ENCODE measurements at places on chromosomes 1 and 21.

DNA sequence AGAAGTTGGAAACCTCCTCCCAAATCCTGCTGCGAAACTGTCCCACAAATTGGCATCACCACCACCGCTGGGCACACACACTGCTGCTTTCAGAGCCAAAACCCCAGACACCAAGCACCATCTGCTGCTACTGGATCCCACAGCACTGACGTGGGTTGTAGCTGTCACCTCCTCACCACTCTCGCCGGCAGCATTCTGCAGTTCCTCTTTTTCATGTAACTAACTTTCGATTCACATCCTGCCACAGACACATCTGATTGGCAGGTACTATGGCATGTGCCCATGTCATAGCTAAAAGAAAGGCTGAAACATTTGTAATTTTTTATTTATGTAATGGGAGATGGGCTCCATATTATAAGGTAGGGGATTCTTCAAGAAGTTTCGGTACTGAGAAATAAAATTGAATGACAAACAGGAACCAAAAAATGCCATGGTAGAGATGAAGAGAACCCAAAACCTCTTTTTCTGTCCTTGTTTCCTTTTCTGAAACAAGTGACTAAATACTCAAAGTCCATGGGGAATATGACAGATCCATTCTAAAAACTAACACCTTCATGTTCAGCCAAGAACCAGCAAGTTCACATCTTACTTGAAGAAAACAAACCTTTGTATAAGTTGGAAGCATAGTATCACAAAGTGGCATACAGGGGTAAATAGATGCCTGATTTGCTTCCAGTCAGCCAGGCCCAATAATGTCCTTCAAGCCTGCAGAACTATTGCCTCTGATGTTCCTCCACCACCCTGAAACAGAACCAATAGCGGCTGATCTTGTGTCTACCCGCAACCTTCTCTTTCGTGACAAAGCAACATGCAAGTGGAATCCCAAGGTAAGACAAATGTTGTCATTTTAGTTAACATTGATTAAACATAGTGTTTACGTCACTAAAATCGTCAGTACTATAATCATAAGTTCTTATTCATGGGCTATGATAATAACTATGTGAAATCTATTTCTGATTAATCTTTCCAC, 26.6 kb upstream of the RGS13 start:
- ATAC-seq, result peak; percentile 78

DNA sequence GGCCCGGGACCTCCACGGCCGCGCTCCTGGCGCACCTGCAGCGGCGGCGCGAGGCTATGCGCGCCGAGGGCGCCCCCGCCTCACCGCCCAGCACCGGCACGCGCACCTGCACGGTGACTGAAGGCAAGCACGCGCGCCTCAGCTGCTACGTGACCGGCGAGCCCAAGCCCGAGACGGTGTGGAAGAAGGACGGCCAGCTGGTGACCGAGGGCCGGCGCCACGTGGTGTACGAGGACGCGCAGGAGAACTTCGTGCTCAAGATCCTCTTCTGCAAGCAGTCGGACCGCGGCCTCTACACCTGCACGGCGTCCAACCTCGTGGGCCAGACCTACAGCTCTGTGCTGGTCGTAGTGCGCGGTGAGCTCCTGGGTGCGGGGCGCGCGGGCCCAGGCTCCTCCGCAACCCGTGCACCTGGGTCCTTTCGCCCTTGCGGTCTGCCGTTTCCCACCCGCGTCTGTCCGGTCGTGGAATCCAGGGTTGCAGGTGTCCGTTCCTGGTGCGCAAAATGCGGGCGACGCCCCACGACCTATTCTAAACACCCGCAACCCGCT, 4.6 kb downstream of the OBSCN start:
- ATAC-seq, result no peak

GRCh38 chr1:59682396-59683080, 132.2 kb upstream of the HOOK1 start:
- peak; percentile 94 for ATAC-seq

- no peak for ATAC-seq
Observed at GRCh38 chr1:211641044-211641800, 34.2 kb downstream of the NEK2 start.

DNA sequence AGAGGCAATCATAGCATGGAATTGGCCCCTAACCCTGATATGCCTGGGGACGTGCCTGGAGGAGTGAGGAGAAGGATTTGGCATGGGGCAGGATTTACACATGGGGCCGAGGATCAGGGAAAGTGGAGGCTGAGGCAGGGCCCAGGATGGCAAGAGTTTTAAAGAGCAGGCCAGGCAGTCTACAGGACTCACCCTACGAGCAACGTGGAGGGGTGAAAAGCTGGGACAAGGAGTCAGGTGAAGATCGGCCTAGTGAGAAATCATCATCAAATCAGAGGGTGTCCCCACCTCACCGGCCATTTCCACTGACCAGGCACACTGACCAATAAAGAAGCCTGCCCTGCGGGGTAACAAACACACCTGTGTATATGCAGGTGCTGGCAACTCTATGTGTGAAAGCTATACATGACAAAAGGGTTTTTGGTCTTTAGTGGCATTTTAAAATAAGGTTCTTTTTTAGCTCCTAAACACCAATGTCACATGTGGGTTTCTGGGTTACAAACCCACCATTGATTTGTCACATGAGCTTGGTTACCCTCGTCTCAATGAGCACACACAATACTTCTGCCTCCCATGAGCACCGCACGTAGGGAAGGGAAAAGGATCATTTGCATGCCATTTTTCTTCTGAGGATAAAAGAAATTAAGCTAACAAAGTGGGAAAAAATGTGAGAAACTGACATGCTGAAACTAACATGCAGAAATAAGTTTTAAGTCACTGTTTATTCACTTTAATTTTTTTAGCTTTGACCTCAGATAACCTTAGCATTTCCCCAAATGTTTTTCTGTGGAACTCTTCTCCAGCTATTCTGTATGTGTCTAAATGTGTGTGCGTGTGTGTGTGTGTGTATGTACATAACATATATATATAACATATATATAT, 168.1 kb upstream of the EDN2 start:
- ATAC-seq, result no peak

- no peak for ATAC-seq
Observed at GRCh38 chr1:241895013-241895412, 47.0 kb downstream of the EXO1 start.

DNA sequence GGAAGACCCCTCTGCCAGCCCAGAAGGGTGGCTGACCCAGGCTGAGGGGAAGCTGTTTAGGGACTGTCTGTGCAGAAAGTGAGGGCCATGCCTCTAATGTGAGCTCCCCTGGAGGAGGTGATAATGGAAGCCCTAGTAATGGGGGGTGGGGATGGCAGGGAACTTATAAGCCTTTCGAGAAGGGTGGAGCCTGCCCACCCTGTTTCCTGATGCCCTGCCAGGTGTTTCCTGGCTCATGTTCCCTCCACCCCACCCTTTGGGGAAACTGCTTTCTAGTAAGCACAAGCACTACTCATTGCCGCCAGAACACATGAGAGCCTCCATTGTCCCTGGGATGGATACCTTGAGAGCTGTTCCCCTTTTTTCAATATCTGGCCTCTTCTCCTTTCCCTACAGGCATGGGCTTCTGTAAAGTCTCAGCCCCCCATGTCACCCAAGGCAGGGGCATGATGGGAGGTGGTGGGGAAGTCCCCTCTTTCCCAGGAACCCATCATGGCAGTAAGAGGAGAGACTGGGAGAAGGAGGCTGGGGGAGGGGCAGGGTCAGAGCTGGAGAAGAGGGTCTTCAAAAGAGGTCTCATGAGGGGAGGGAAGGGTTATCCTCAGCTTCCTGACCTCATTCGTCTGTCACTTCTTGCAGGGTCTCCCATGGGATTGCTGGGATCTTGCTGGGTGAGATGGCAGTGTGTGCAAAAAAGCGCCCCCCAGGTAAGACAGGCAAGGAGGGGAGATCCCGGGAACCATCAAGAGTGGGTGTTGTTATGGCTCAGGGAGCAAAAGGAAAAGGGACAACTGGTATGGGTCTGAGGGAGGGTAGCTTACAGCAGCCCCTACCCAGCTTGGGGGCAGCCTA, 2.4 kb downstream of the ATP8B2 start:
- ATAC-seq, result no peak

GRCh38 chr1:91877574-91878208, 8.3 kb downstream of the TGFBR3 start:
- ATAC-seq, result no peak

- ATAC-seq, result no peak
Observed at GRCh38 chr1:151710187-151710840, 6.3 kb downstream of the CELF3 start.

- no peak for ATAC-seq
Observed at GRCh38 chr1:218350035-218350525, 4.9 kb downstream of the TGFB2 start.

GRCh38 chr1:163744301-163744887, 422.6 kb downstream of the NUF2 start:
- no peak for ATAC-seq

GRCh38 chr1:14323568-14324247, 274.8 kb upstream of the KAZN start:
- no peak for ATAC-seq

DNA sequence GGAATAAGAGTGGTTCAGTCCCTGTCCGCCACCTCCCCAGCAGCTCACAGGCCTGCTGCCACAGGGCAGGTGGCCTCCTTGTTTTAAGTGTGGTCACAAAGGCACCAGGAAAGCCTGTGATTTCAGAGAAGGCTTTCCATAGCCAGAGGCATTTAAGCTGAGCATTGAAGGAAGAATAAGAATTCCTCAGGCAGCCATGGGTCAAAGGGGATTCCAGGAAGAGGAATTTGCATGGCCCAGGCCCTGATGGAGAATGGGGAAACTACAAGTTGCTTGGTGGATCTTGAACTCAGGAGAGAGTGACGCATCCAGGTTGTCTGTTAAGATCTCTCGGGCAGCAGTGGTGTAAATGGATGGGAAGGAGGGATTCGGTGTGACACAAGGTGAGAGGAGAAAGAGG, 66.7 kb downstream of the KLHDC7A start:
- no peak for ATAC-seq

GRCh38 chr1:244447024-244447423, 4.7 kb downstream of the ADSS2 start:
- no peak for ATAC-seq

DNA sequence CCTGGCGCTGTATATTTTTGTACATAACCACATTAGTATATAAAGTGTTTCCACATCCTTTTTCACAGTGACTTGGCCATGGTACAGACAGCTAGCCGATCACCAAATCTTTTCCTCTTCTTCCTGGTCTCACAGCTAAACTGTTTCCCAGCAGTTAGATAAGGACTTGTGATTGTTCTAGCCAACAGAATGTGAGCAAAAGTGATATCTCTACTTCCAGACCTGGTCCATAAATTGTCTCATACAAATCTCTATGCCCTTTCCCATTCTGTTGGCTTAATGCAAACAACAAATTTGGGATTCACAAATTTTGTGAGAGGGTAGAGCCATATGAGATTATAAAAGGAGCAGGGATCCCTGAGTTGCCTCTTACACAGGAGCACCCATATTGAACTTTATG, 19.5 kb downstream of the PAFAH2 start:
- no peak for ATAC-seq

- ATAC-seq, result no peak
Observed at GRCh38 chr1:45998020-45998617, 134.3 kb downstream of the PIK3R3 start.

- no peak for ATAC-seq
Observed at GRCh38 chr1:55980582-55980981, 598.8 kb downstream of the PLPP3 start.

DNA sequence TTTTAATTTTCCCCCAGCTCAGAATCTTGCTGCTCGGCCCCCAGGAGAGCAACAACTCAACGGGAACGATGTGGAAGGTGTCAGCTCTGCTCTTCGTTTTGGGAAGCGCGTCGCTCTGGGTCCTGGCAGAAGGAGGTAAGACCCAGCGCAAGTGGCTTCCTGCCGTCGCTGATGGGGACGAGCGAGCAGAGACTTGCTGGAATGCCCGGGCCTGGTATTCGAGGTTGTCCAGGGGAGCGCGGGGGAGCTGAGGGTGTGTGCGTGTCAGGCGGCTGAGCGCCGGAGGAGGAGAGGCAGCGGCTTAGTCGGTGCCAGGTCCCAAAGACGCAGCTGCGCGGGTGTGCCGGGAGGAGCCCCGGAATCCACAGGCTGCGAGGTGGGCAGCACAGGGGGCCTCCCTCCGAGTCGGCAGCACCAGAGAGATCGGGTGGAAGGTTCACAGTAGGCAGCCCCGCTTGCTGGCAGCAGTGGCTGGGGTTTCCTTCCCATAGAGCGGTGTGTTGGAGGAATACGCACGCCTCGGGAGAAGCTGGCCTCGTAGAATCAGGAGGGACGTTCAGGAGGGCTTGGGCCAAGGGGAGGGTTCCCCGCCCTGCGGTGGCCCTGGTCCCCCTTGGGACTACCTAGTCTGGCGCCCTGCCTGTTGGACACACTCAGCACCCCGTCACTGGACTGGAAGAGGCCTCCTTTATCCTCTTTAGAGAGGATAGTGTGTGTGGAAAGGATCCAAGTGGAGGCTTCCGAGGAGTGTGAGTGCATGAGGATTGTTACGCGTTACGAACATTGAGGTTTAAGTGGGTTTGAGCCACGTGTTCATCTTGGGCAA, 547 bp downstream of the PDPN start:
- peak; percentile 75 for ATAC-seq

- no peak for ATAC-seq
Observed at GRCh38 chr1:199242147-199242546, 603.3 kb downstream of the PTPRC start.

DNA sequence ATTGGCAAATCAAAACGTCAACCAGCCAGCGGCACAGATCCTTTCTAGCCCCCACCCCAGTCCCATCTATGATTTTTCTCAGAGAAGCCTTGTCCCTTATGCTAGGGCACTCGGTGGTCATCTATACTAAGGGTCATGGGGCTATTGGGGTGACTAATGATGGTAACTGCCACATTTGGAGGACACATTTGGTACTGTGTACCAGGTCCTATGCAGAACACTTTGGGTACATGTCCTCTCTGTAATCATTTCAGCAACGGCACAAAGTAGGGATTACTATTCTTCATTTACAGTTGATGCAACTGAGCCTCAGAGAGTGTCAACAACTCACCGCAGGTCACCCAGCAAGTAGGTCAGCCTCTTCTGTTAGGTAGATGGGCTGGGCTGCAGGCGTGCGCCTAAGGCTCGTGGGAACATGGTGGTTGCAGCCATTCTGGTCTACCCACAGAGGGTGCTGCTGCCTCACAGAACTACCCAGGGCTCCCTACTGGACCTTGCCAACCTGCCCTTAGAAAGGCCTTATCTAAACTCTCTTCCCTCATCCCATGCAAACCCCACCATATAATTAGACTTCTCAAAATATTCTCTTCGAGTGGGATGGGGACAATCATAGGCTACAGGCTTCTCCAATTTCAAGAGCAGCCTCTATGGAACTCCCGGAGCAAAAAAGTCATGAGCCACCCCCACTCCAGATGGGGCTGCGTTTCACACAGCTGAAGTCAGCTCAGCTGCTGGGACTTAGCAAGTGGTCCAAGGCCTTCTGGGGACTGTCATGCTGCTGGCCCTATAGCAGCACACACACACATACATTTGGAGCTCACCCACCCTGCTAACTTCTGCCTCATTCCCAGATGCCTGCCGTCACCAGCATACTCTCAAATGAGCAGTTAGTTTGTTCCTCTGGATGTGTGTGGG, 5.8 kb upstream of the SDHB start:
- ATAC-seq, result peak; percentile 42

GRCh38 chr1:181128592-181129497, 40.3 kb downstream of the IER5 start:
- peak; percentile 43 for ATAC-seq

All from gastroesophageal sphincter (tissue), 4 donors.